ENCODE measurements at places on chromosomes 2 and 18. TPM values are rescaled to one million over a fixed set of nuclear protein-coding genes. Genes with fewer than 3 reads are reported as not detected.

GRCh38 chr2:128501700-128502099, 183.0 kb upstream of the HS6ST1 start:
- DNase-seq, result no peak

DNA sequence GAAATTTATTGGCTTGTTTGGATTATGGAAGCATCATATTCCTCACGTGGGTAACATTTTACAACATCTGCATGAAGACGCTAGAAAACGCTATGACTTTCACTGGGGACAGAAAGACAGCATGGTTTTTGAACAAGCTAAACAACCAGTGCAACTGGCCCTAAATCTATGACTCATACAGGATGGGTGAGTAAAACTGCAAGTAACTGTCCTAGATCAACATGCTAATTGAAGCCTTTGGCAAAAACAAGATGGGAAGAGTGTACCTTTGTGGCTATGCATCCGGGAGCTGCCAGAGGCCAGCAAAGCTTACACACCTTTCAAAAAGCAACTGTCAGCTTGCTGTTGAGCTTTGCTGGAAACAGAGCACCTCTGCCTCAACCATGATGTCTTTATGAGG, 1096.0 kb upstream of the DDX18 start:
- DNase-seq, result no peak

Gene NOSTRIN
- not detected for total RNA-seq

DNA sequence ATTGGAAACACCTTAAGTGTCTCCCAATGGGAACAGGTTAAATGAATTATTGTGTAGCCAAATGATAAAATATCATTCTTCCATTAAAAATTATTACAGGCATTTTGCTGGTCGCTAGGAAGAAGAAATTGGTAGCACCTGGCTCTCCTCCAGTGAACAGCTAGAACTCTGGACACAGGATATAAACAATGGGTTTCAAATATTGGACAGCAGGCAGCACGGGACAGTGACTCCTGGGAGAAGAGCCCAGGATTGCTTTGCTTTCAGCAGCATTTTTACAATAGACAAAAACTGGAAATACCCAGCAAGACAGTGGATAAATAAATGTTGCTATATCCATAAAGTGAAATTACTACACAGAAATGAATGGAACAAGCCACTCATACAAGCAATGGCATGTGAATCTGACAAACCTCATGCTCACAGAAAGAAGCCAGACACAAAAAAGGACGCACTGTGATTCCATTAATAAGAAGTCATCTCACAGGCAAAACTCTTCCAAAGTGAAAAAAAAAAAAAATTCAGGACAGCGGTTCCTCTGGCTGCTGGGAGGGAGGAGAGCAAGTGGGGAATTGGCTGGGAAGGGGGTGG, 50.5 kb downstream of the LAMA1 start:
- no peak for DNase-seq

Gene PRSS56
- total RNA-seq, result not detected

DNA sequence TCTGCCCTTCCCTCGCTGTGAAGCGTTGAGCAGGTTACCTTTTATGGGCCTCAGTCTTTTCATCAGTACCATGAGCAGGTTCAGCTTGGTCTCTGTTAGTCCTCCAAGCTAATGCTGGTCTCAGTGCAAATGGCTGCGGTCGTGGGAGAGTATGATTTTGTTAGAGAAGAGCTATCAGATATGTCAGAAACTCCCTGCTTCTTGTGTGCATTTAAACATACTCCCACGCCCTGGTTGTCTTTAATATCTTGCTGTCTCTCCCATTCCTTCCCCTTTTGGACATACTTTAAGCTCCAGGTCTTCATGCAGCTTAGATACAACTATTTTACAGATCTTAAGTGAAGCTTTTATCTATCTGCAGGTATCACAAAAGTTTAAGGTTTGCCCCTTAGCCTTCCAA, 62.9 kb downstream of the EFR3B start:
- no peak for DNase-seq

Gene MREG
- 23.0 TPM for total RNA-seq

DNA sequence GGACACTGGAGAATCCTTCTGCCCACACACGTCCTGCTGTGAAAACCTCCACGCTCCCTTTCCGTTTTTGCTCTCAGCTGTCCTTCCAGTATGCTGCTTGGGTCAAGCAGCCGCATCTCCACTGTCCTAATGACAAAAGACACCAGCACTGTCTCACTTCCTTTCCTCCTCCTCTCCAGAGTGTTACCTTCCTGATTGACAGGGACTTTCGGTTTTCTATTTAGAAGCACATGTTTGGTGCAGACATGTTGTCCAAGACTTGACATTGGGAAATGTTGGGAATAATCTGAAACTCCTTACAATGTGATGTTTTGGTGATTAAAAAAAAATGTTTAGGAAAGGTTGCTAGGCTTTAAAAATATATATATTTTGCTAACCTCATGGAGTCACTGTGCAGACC, 226.6 kb downstream of the FAM210A start:
- no peak for DNase-seq

Gene SLC4A5
- 1.2 TPM for total RNA-seq

- DNase-seq, result no peak
Observed at GRCh38 chr18:7476386-7476785, 90.7 kb upstream of the PTPRM start.

DNA sequence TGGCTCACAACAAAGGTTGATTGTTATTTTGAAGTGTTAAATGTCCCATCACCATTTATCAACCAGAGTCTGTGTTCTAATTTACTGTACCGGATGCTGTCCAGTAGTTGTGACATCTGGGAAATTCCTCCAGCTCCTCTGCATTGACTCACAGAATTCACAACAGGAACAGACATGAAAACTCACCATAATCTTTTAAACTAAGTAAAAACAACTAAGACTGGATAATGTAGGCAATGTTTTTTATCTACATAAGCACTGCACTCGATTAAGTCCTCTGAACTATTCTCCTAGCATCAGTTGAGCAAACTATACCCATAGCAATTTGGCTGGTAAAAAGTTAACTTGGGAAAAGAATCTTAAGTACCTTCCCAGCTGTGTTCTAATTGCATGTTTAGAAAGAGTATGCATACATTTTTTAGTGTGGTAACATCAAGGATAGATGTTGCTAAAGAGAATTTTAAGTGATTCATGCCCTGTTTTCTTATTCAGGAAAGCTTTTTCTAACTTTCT, 42.9 kb upstream of the MYO1B start:
- DNase-seq, result no peak

- no peak for DNase-seq
Observed at GRCh38 chr2:69674316-69674670, 30.8 kb upstream of the AAK1 start.

Gene RFX8
- 0.21 TPM for total RNA-seq

DNA sequence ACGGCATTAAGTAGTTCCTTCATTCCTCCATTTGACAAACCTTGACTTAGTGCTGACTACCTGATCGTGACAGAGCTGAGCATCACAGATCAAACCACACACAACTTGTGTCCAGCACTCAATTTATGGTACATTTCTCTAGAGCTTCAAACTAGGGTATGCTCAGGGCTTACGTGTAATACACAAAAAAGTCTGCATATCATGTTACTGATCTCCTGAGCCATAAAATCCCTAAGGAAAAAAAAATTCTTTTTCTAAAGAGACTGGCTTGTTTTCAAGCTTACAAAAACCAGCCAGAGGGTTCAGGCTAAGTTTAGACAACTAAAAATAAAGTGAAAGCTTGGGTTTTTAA, 88.0 kb upstream of the ALKAL2 start:
- DNase-seq, result no peak

GRCh38 chr18:79489899-79490625, 94.3 kb downstream of the NFATC1 start:
- no peak for DNase-seq

Gene DYSF
- 14.8 TPM for total RNA-seq

DNA sequence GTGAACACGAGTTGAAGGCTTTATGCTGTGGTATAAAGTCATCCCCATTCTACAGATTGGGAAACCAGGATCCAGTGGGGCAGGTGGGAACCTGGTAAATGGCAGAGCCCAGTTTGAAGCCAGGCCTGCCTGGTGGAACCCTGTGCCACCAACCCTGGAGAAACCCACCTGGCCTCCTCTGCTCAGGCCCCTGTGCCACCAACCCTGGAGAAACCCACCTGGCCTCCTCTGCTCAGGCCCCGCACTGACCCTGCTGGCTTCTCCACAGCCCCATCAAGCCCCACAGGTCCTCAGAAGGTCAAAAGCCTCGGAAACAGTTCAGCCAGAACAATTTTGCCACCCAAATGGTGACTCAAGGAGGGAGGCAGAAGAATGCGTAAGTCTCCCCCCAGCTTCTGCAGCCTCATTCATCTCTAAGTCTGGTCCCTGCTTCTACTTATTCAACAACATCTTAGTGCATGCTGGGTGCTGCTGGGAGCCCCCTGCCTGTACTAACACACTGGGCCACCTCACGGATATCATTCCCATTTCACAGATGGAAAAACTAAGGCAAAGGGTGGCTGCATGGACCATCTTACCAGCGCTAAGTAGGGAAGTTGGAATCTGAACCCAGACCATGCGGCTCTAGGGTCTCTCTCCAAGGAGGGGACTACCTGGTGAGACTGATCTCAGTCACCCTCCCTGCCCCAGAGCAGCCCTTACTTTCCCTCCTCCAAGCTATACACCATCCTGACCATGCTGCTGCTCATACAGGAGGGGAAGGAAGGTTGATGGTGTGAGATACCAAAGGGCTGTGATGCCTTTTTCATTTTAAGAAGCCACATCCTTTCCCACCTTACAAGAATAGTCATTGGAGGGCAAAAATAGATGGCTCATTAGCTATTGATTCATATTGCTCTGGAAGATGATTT, 93.7 kb upstream of the ID2 start:
- no peak for DNase-seq

DNA sequence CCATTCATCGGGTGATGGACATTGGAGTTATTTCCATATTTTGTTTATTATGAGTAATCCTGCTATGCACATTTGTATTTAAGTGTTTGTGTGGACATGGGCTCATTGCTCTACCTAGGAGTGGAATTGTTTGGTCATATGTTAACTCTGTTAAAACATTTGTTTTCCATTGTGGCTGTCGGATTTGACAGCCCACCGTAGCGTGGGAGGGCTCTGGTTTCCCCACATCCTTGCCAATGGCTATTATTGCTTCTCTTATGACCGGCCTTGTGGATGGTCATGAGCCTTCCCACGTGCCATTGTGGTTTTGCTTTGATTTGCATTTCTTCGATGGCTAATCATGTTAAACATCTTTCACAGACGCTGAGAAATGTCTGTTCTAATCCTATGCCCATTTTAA, 92.0 kb downstream of the ZNF236 start:
- no peak for DNase-seq

GRCh38 chr2:42849311-42849710, 56.9 kb upstream of the HAAO start:
- DNase-seq, result no peak

Gene AQP12A
- total RNA-seq, result not detected

- peak; percentile 30 for DNase-seq
Observed at GRCh38 chr18:907885-908757, 3.5 kb downstream of the ADCYAP1 start.

DNA sequence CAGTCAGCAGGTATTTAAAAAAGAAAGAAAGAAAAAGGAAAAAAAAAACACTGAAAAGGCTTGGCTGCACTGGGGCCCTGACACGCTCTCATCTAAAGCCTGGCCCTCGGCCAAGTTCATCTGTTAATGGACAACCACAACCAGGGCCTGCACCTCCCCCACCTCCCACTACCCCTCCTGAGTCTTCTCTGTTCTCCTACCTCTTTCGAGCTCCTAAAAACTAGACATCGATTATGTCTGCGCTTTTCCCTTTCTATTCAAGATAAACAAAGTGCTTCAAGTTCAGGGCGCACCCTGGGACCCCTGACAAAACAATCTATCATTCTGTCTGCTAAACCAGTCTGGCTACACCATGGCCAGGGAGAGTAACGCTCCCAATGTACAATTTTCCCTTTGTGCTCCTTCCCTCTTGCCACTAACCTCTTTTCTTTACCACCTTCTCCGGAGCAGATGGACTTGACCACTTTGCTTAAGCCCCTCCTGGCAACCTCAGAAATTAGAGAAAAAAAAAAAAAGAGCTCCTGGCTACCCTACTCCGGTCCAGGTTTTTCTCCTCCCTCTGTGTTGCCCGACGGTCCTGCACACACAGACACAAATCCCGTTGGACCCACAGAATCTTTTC, 22.7 kb downstream of the BCL11A start:
- DNase-seq, result no peak

DNA sequence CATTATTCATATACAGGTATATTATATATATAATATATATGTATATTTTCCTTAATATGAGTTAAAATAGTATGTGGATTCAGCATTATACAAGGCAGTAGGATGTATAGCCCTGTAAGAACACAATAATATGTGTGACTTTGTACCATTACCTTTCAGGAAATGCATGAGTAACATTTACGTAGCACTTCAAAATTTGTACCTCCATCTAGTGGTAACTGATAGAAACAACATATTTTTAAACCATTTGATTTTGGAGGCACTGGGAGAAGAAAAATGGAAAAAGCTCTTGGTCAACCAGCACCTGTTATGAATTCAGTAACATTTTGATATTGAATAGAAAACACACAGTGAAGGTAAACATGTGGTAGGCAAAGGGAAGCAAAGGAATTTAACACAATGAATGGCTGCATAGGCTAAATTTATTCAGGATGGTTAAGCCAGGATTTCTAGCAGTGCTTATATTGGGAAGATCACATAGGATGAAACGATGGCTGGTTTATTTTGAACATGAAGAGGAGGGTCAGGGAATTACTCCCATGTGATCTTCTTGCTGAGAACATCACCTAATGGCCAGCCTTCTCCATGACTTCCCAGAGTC, 565.5 kb downstream of the CCDC85A start:
- DNase-seq, result no peak

DNA sequence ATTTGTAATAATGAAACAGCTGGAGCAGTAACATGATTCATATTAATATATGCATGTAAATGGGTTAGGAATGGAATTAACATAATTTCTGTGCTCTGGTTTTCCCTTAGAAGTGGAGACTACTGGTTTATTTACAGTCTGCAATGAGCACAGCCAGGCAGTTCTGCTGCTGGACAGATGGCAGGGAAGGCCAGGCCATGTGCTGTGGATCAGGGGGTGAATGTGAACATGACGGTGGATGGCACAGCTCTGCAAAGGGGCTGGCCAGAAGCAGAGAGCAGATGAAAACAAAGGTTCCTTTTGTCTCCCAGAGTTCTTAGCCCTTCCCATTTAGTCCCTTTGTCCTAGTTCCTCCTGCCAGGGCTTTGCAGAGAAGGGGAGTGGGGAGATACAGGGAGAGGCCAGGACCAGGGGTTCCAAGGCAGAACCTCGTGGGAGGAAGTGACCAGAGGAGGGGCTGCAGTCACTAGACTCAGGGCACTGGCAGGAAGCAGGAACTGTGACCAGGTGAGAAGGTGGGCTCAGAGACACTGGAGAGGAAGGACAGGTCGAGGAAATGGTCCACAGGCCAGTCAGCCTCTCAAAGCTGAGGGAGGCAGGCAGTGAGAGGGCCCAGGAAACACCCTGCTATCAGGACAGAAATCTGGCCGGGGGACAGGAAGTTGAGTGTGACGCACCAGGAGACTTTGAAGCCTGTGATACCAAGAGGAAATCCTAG, 112.9 kb upstream of the ATP8B1 start:
- no peak for DNase-seq

Gene PAPOLG
- total RNA-seq, result 19.8 TPM

DNA sequence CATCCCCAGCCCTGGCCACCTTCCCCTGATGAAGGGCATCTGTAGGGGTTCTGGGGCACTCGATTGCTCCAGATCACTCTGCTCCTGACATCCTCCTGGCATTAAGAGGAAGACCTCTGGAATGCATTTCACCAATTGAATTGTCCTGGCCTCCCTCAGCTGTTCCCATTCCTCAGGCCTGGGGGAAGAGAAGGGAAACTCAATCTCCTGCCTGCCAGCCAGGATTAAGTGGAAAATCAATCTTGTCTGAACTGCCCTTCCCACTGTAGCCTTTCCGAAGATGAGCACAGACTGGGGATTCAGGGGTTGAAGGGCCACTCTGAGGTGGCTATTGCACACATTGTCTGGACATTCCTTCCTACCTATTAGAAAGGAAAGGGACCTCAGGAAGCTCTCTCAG, 99.8 kb downstream of the ALK start:
- DNase-seq, result no peak
